ENCODE measurements at places on chromosomes 2 and 18.

GRCh38 chr2:237524631-237525030 is 37.6 kb downstream of the MLPH start:
- no peak for DNase-seq

GRCh38 chr2:8862230-8862629 is 24.8 kb upstream of the KIDINS220 start:
- no peak for DNase-seq

DNA sequence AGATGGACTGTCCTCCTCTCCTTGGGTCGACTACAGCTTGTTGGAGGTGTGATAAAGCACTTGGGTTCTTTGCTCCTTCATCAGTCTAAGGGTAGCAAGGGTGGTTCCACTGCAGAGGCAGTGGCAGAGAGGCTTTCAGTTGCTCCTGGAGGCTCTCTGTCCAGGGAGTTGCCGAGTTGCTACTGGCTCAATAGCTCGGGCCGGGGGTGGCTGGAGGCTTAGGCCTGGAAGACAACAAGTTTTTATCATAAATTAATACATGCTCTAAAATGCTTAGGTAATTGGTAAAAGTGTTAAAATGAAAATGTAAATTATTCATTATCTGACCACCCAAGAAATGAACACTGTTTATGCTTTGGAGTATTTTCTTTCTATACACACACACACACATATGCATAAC is 162.0 kb upstream of the NRP2 start:
- no peak for DNase-seq

DNA sequence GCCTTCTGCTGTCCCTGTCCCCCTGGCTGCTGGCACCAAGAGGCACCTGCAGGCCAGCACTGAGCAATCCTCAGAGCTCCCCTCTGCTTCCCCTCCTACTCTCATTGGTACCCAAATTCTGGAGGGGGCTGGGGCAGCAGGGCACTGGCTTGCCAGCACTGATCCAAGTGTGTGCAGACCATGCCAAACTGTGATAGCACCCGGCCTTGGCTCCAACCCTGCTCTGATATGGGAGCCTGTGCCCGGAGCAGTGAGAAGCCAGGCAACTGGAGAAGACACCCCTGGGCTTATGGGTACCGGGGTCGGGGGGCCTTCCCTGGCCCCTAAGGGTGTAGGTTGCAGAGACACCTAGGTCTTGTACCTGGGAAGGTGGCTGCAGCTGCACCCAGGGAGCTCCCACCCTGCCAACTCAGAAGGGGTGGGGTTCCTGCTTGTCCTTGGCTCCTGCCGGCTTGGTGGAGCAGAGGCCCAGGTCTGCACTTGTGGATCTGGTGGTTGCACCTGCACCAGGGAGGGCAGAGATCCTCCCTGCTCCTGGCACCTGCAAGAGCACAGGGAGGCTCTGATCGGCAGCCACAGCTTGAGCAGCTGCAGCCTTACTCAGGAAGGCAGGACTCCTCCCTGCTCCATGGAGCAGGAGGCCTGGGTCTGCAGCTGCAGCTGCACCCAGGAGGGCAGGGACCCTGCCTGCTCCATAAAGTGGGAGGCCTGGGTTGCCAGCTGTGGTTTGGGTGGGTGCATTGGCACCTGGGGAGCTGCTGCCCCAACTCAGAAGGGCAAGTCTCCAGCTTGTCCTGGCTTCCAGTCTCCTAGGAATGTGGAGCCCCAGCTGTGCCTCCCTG is 96.3 kb downstream of the BCL2L11 start:
- DNase-seq: no peak

DNA sequence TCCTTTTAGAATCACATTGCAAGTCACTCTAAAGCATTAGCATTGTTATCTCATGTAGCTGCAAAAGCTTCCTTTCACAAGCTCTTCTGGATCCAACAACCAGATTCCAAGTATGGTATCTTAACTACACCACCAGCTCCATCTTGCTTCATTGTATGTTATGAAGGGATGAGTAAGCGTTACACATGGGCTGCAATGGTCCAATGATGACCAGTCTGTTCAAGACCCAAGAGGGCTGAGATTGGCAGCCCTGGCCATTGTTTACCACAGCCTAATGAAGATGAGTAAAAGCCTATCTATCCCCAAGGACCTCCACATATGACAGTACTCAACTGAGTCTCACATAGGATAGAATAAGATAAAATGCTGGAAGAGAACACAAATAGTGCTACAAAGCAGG is 6.3 kb downstream of the CFLAR start:
- DNase-seq: no peak

DNA sequence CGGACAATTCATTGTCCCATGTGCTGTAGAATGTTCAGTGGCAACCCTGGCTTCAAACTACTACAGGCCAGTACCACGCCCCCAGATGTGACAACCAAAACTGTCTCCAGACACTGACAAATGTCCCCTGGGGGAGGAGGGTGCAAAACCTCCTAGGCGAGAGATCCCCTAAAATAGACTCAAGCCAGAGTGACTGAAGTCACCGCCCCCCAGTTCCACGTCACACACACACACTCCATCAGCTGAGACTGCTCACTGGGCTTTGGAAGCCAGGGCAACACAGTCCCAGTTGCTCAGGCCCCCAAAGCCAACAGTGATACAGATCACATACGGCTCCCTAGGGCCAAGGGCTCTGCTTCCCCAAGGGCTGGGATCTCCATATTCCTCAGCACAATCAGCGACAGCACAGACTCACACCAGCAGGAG is 19.1 kb downstream of the HDAC4 start:
- DNase-seq: no peak

DNA sequence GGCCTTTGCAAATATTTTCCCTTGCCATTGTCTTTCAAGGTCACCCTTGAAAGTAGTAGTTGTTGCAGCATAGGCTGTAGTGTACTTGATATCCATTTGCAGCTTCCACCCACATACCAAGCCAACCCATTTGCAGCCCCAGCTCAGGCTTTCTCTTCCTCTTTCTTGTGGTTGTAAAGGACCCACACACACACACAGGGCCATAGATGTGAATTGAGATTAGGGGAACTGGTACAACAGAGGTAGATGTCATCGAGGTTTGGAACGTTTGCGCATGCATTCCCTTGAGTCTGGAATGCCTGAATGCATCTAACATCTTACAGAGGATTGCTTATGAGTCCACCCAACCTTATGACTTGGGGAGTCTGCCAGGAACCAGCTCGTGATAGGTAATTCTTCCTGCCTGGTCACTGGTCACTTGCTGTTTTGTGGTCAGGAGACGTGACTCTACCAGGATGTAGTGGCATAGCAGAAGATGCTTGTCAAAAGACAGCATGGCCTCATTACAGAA is 91.9 kb downstream of the MRPS9 start:
- DNase-seq: no peak

DNA sequence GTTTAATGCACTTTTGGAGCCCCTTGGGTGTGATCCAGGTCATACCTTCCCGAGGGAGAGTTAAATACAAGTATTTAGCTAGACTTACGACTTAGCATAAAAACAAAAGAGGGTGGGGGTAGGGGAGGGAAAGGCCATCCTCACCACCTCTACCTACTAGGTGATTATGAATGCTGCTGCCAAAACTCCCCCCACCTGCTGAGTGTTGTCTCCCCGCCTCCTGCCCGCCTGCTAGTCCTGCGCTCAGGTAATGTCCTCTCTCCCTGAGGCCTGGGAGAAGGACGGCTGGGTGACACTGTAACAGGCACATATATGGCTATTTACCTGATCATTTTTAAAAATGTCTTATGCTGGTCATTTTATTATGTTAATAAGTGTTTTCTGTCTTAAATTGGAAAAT is 3.0 kb upstream of the NCKAP5 start:
- no peak for DNase-seq

GRCh38 chr2:29347774-29348461 is 232.7 kb downstream of the CLIP4 start:
- DNase-seq: no peak

DNA sequence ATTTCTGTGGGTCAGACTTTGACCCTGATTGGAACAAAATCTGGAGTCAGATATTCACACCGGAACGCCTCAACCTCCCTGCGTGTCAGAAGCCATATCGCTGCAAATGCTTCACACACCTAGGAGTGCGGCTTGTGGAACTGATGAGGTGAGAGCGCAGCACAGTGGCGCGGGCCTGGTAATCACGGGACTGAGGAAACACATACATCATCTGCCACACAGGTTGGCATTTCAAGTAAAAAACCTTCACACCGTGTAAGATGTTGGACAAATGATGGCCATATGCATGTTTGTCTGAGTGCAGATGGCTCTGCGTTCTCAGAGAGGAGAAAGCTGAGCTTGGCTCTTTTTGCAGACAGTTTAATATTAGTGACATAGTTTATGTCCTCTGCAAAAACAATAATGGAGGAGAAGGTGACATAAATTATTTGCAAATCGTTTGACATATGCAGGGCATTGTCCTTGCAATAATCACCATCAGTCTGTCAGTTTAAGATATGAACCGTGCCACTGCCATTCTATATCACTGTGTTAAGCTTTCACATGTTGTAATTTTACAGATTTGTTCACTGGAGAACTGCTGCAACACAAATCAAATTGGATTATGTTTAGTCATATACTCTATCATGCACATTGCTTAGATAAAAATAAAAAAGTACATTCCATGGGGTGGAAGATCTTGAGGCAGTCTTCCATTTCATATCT is 101.4 kb downstream of the MTX2 start:
- DNase-seq: no peak
